ENCODE measurements at places on chromosomes 13 and 19. TPM values are rescaled to one million over a fixed set of nuclear protein-coding genes. Genes with fewer than 3 reads are reported as not detected.

DNA sequence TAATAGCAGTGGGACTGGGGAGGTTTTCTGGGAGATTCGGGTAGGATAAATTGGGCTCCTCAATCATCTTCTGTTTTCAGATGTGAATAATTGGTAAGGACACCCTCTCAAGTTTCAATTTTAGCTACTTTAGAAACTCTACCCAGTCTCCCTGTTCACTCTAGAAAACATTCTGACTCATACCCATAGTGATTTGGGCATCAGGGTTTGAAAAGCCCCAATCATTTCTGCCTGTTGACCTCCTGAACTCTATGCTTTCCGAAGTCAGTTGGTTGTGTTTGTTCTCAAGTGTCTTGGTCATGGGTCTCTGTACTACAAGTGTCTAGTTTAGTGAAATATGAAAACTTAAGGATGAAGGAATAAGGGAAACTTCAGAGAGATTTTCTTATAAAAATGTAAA is 911.3 kb upstream of the GPC6 start:
- no peak for DNase-seq

DNA sequence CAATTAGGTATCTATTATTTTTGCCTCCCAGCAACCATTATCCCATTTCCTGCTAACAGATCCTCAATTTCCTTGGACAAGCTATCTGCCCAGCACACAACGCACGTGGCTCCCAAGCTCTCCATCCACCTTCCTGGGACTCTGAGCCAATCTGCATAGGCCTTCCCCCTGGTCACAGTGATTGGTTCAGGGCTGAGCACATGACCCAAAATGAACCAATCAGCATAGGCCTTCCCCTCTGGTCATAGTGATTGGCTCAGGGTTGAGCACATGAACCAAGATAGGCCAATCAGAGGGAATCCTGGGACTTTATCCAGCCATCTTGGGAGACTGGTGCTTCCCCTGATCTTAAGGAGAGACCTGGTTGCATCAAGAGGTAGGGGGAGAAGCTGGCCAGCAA is 5.8 kb downstream of the CPAMD8 start:
- no peak for DNase-seq

GRCh38 chr13:84567848-84568247 is 685.6 kb upstream of the SLITRK1 start:
- DNase-seq = no peak

DNA sequence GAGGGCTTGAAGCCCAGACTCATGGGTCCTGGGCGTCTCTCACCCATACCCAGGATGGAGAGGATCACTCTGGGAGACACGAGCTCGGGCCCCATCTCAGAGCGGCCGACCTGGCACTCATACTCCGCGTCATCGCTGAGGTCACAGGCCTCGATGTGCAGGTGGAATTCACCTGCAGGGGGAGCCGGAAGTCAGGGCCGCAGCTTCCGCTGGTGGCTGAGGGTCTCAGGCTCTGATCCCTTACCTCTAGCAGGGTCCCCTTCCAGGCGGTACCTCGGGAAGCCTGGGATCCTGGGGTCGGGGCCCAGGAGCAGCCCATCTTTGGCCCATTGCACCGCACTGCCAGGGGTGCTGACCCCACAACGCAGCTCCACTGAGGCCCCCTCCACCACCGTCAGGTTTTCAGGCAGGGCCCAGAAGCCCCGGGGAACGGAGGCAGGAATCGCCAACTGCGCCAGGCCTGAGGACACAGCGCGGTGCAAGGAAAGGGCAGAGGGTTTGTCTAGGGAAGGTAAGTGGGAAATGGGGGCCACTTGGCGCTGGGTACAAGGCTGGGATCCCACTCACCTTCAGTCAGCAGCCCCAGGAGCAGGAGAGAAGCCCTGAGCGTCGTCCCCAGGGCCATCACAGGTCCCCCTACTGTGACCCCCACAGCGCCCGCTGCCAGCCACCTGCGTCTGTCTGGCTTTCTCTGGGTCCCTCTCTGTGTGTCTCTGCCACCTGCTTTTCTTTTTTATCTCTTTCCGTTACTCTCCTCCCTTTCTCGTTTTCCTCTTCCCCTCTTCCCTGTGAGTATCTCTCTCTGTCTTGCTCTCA is 883 bp downstream of the NPHS1 start:
- no peak for DNase-seq

- DNase-seq = no peak
Measured at GRCh38 chr13:95226476-95226875, 74.8 kb downstream of the ABCC4 start.

DNA sequence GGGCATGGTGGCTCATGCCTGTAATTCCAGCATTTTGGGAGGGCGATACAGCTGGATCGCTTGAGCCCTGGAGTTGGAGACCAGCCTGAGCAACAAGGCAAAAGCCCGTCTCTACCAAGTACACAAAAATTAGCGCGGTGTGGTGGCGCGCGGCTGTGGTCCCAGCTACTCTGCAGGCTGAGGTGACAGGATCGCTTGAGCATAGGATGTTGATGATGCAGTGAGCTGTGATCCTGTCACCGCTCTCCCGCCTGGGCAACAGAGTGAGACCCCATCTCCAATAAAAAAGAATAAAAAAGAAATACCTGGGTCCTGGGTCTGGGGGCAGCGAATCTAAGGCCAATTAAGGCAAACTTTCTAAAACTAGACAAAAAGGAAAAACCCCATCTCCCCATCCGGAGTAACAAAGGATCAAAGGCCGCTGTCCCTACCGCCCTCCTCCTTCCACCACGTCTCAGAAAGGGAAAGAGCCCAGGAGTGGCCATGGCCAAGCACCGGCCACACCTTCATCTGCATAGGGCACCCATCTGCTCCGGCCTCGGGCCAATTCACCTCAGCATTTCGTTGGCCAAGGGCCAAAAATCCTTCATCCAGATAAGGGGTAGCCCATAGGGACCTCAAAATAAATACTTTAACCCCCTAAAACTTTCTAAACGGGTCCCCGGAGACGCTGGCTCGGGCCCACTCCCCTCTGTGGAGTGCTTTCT is 851 bp downstream of the ZNF320 start:
- DNase-seq = no peak

DNA sequence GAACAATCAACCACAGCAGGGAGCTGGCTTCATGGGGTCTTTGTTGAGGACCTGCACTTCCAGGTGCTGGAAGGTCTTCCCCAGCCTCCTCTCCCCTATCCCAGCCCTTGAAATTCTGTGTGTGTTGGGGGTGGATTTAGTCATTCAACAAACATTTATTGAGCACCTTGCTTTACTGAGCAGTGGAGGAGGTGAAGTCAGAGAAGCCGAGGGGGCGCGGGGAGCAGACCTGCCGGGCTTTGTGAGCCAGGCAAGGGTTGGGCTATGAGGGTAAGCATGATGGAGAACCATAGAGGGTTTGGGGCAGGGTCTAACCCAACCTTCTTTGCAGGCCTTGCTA is 3.5 kb upstream of the C19orf85 start:
- no peak for DNase-seq

- no peak for DNase-seq
Measured at GRCh38 chr19:4579389-4579788, 19.9 kb upstream of the SEMA6B start.

DNA sequence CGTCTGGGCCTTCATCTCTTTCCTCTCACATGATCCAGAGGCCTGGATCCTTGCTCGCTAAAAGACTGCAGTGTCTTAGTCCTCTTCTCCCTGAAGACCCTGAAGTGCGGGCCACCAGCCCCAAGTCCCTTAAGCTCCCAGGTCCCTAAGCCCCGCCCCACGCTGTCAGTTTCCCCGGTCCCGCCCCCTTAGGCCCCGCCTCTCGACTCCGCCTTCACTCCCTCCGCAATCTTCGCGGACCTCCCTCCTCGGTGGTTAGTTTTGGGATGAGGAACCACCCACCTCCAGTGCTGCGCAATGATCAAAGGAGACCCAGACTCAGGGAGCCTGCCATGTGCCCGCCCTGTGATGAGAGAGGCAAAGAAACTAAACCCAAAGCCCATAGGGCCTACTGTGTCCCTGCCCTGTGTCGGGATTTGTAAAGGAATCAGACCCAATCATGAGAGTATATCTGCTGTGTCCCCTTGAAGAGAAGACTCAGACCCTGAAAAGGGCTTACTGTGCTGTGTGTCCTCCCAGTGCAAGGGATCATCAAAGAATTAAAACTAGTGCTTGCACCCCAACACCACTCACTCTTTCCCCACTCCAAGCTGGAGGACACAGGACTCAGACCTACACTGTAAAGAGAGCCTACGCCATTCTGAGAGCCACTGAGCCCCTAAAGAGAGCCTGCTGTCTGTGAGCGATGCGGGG is 3.0 kb upstream of the COX6B1 start:
- DNase-seq = peak; percentile 92

GRCh38 chr19:35353635-35354034 is 4.6 kb upstream of the FFAR3 start:
- DNase-seq = no peak

Gene CASP14
- total RNA-seq = not detected

Gene MYPOP
- total RNA-seq = 16.0 TPM

Gene FXYD3
- 2.3 TPM for total RNA-seq

Gene LCP1
- total RNA-seq = 26.4 TPM

DNA sequence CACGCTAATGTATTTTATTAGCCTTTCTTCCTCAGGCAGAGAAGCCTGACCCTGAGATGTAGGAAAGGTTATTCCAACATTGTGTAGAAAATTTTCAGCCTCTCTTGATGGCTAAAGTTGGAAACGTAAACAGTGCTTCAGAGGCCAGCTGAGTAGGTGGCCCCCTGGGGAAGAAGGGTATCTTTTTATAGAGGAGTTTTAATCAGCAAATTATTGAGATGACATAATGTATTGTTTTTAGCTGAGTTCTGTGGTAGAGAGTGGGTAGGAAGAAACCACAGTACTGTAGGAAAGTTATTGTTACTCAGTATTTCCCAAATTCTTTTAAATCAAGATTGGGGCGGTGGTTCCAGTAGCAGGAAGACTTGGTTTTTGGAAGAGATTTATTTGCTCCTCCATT is 268.8 kb downstream of the DLEU7 start:
- no peak for DNase-seq

DNA sequence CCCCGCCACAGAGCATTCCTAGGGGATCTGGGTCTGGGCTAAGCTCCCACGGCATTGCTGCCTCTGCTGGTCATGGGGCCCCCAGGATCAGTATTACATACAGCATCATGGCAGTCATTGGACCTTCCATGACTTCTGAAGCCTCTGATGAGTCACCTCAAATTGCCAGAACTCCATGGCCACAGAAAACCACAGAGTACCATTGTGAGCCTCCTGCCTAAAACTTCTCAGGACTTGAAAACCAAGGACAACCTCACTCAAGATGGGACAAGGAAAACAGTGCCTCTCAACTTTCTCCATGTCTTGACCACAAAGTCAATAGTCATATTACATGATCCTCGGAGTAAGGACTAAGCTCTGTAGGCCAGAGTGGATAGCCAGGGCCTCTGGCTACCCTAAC is 306.0 kb downstream of the GPC5 start:
- no peak for DNase-seq

Gene HAUS5
- 5.2 TPM for total RNA-seq

- no peak for DNase-seq
Measured at GRCh38 chr13:24663586-24663985, 16.6 kb upstream of the ATP12A start.

- DNase-seq = no peak
Measured at GRCh38 chr13:113926951-113927660, 46.8 kb downstream of the C13orf46 start.
